ENCODE measurements at places on chromosomes 13 and 19.

DNA sequence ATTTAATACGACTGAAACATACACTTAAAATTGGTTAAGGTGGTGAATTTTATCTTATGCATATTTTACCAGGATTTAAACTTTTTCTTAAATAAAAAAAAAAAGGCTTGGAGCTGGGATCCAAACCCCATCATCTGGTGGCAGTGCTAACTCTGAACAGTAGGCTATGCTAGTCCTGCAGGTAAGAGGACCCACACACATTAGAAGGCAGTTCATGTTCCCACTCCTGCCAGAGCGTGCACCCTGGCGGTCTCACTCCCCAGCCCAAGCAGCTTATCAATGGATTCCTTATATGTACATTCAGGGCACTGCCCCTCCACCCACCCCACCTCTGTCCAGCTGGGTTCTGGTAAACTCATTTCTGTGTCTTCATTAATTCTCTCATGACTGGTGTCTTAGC is 31.3 kb upstream of the CEBPA start:
- no peak for DNase-seq

GRCh38 chr13:44276061-44276460 is 97.6 kb upstream of the SERP2 start:
- no peak for DNase-seq

DNA sequence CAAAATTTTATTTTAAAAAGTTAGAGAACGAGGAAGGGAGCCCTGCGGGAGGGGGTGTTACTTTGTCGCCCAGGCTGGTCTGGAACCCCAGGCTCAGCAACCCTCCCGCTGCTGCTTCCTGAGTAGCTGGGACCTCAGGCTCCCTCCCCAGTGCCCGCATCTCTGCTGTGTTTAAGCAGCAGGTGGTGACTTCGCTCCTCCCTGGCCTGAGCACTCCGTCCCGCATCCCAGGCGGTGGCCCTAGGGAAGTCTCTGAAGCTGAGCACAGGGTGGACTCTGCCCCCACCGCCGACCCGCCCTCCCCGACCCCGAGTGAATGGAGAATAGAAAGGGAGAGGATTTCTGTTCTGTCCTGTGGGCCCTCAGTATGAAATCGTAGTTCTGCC is 30.5 kb downstream of the ZNF701 start:
- DNase-seq, result no peak

DNA sequence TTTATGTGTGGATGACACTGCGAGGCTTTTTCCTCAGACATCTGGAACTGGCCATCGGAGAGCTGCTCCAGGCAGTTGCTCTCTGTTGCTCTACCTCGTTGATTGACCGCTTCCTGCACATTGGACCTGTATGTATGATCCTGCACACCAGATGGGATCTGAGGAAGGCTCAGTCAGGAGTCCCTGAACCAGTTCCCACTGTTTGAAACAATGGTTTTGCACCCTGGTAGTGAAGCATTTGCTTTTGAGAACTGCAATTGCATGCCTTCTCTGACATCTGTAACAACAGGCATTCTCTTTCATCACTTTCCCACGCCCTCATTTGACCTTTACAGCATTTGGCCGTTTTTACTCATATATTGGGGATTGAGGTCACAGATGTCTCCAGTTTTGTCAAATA is 61.1 kb upstream of the NPAS1 start:
- DNase-seq, result no peak

GRCh38 chr19:41939861-41940730 is 11.8 kb upstream of the ERFL start:
- no peak for DNase-seq

DNA sequence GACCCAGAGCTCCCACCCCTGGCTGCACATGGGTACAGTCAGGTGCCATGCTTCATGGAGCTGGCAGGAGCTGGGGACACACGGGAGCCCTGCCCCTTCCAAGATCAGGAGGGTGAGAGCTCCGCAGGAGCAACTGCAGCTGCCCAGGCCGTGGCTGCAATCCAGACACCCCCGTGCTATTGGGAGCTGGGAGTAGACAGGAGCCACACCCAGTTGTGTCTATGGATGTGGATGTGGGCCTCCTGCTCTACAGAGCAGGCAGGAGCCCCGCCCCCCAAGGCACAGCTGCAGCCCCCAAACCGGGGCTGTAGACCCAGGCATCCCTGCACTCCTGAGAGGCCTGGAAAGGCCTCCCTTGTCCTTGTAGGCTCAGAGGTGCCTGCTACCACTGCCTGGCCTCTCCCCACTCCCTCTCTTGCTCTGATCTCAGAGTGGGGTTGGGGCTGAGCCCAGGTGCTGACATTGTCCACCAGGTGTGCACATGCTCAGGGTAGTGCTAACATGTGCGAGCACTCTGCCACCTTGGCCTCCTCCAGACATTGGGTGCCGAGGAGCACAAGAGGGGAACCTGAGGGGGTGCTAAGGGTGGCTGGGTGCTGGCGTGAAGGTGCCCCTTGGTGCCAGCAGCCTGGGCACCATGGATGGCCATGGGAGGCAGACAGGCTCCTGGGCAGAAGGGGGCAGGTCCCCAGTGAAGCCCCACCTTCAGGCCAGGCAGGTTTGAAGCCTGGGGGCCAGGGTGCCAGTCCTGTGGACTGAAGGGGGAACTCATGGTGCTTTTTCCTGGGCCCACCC is 8.0 kb upstream of the BAX start:
- DNase-seq, result no peak

DNA sequence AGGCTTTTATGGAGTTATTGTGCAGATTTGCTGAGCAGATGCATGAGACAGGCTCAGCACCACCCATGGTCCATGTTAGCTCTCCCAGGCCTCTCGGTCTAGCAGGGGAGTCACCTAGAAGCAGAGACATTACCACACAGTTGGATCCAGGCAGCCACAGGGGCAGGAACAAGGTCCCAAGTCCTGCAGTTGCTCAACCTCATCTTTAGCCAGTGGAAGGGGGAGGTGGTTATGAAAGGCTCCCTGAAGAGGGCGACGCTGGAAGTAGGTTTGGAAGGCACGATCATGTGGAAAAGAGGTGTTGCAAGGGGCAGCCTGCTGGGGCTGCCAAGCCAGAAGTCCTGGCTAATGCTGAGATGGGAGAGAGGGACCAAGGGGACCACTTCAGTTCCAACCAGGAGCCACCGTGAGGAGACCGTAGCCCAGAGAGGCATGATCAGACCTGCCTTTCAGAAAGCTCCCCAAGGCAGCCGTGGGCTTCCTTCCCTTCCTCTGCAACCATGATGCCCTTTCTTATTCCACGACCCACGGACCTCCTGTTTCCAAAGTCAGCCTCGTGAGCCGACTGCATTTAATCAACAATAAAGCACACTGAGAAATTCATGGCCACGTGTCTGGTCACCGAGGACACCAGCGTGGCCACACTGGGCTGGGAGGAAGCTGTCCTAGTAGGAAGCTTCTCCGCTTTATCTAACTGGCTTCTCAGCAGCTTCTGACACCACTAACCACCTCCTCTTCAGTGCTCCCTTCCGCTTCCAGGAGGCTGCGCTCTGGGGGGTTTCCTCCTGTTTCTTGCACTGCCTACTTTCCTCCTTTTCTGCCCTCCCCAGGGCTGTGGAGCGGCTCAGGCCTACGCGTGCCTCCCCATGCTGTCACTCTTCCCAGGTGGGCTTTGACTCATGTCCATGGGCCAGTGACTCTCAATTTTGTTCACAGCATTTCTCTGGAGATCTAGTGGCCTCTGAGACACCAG is 2.6 kb downstream of the AP1M1 start:
- no peak for DNase-seq

DNA sequence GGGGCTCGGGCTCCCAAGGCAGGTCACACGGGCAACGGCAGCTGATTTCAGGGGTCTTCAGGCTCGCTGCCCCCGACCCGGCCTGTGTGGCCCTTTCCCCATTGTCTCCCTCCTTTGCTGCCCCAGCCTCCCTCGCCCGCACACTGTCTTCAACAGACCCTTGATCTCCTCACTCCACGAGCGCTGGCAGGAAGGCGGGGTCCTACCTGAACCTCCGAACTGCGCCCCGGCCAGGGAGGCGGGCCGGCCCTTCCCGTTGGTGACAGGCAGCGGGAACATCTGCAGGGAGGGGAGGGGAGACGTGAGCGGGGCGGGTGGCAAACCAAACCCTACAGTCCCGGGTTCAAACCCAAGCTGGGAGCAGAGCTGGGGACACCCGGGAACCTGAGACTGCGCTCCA is 6.3 kb downstream of the TCF3 start:
- DNase-seq, result no peak

DNA sequence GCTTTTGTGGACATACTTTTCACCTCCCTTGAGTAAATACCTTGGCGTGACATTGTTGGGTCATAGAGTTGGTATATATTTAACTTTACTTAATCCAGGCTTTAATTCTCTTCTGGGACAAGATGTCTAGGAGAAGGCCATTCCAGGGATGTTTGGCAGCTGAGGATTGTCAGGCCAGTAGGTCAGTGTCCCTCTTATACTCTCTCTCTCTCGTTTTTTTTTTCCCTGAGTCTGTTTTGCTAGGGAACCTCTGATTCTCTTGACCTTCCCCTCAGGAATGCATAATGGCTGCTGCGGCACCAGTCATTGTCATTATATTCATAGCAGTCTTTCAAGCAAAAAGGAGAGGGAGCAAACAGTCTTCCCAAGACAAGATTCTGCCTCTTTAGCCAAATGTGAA is 48.8 kb downstream of the BICRA start:
- no peak for DNase-seq

GRCh38 chr19:5707576-5708575 is 12.1 kb downstream of the LONP1 start:
- DNase-seq, result no peak

- DNase-seq, result no peak
Observed at GRCh38 chr13:59671881-59672280, 491.8 kb downstream of the DIAPH3 start.

- no peak for DNase-seq
Observed at GRCh38 chr19:43351998-43352746, 1.3 kb upstream of the CD177 start.

DNA sequence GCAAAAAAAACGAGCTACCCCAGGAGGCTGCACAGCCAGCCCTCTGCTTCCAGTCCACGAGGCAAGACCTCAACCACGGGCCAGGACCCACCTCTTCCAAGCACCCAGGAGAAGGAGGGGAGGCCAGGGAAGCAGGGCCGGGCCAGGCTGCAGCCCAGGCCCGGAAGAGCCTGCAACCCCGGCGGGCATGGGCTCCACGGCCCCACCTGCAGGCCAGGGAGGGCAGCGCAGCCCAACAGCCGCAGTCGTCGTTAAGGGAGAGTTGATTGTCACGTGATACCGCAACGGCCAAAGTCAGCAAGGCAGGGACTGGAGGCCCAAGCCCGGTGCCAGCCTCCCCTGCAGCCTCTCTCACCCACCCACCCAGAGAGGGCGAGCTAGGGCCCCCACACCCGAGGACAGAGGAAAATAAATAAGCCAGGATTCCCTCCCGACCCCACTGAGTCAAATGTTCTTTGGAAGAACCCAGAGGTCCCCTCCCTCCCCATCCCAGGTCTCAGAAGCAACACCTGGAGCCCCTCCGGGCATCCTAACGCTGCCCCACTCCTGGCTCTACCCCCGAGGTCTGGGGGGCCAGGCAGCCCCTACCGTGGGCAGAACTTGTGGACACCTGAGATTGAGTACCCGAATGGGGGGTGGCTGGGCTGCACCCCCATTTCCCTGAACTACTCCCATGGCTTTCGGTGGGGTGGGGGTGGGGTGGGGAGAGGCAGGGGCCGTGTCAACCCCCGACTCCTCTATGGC is 5.2 kb upstream of the REXO1 start:
- DNase-seq, result no peak

DNA sequence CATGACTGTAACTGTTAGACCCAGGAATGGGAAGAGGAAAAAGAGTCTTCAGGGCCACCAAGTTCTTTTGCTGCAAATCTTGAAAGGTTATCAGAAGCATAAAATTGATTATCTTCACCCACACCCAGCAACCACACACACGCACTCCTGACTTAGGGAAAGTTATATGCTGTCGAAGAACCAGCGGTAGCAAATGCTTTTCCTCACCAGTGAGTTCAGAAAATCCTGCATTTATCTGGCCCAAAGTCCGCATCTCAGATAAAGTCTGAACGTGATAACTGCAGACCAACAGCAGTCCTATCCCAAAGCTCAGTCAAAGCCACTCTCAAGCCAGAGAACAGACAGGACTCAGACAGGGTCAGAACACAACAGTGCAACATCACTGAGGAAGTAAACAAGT is 115.6 kb downstream of the IRS2 start:
- DNase-seq, result no peak

DNA sequence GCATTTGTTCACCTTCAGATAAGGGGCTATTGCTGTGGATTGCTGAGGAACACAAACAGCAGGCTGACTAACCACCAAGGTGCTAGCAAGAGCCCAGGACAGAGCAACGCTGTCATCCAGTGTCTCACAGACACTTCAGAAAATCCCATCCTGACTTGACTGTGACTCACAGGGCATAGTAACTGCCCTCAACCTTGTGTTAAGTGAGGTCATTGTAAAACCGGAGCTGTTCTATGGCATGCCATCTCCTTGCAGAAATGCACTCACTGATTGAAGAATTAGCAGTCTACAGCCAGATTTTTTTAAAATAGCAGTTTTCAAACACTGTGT is 51.1 kb downstream of the TNFRSF19 start:
- DNase-seq, result peak; percentile 78

DNA sequence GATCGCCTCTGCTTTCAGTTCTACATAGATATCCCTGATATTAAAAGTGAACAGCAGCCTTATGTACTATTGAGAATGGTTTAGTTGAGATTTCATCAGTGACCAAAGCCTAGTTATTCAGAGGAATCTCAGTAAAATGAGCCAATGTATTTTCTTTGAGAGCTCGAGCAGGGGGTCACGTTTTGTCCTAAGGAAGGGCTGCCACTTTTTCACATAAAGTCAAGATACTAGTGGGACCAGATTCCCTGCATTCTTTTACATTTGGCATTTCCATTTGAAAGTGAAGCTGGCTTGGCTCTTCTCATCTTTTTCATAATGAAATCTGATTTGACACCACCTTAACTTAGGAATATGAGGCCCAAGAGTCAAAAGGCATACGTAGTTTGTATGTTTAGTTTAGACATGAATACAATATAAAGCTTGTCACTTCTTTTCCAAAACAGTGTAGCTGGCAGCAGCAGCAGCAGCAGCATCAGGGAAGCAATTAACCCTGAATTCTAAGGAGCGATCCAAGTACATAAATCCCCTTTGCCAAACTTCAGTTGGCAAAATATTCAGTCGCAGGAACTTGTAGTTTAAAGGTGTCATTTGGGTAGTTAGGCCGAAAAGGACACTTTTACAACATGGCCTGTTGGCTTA is 1752.2 kb upstream of the PCDH20 start:
- DNase-seq, result no peak

- no peak for DNase-seq
Observed at GRCh38 chr19:18777301-18778075, 13.6 kb downstream of the COMP start.

GRCh38 chr19:1133471-1133929 is 29.7 kb downstream of the GPX4 start:
- DNase-seq, result no peak

GRCh38 chr13:44609137-44609536 is 33.0 kb upstream of the TSC22D1 start:
- no peak for DNase-seq

DNA sequence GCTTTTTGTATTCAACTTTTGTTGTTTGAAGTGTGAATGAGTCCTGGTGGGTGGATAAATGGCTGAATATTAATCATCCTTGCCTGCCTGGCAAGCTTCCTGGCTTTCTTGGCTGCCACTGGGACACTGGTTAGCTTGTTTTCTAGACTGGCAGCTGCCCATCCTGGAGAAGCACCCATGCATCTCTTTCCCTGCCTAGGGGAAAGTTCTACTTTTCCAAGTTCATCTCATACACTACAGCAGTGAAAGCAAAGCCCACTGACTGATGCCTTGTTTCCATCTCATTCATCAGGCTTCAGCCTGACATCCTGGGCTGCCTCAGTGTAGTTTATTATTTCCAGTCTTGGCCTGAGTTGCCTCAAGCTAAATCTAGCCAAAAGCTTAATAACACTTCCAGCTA is 244.8 kb downstream of the PCDH20 start:
- no peak for DNase-seq
